Activated naive CD4-positive, alpha-beta T cell treated with anti-CD3 and anti-CD28 coated beads, Interleukin-2, amount 10 ng/mL, durations not matched to agents 7 days and 5 days (primary cell): ENCODE measurements at places on chromosomes 5 and 9.

GRCh38 chr5:172883066-172883465 lies 49.0 kb downstream of the ERGIC1 start:
- no peak for DNase-seq

DNA sequence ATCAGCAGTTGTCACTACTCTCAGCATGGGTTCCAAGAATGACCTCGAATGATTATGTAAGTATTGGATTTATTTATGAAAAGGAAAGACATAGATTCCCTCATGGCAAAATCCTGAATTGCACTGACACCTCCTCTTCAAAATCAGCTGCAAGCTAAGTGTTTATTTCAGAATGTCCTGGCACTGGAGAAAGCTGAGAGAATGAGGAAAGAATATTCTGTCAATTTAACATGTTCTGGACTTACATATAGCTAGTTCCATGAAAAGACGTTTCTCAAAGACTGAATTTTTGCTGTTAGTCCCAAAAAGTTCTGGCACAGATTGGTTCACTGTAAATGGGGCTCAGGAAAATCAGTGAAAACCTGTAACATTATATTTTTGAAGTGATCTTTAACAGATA lies 120.3 kb downstream of the NREP start:
- DNase-seq: no peak

DNA sequence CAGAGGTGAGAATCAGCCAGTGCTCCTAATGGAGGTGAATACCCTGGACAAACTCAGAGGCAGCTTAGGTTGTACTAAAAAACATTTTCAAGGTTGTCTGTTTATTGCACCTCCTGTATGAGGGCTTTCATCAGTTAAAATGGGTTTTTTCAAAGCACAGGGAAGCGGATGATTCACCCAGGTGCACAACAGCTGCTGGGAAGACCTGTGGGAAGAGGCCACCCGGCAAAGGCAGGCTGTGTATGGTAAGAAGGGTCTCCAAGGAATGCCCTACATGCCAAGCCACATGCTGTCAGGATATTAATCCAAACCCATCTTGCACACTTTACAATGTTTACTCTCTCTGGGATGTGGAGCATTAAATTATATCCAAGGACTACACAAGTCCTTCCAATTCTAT lies 14.7 kb downstream of the SIL1 start:
- no peak for DNase-seq

- DNase-seq: no peak
These were observed 64.1 kb downstream of the AMBP start for GRCh38 chr9:114014044-114014443.

DNA sequence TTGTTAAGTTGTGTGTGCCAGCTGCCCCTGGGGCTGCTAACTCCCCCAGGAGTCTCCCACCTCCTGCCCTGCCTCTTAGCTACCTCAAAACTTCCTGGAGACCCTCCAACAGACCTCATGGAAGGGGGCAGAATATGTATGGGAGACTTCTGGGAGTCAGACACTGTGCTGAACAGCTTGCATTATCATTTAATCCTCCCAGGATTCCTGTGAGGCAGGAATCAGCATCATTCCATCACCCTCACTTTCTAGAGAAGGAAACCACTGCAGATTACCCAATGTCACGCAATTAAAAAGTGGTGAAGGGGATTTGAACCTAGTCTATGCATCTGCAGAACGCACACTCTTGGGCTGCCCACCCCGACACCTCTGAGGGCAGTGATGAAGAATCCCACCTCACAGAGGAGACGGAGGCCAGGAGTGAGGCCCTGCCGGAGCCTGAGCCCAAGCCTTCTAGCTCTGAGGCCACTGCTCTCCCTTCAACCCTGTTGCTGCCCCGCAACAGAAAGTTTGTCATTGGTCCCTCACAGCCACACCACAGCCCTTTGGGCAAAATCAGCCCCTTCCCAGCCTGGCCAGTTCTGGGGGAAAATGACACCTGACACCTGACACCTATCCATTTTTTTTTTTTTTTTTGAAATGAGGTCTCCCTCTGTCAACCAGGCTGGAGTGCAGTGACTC lies 30.3 kb upstream of the IL17B start:
- no peak for DNase-seq
